ENCODE measurements at places on chromosomes 2 and 18.
A peak's percentile ranks its signal among the peaks of the same experiment; 100 is the strongest.

DNA sequence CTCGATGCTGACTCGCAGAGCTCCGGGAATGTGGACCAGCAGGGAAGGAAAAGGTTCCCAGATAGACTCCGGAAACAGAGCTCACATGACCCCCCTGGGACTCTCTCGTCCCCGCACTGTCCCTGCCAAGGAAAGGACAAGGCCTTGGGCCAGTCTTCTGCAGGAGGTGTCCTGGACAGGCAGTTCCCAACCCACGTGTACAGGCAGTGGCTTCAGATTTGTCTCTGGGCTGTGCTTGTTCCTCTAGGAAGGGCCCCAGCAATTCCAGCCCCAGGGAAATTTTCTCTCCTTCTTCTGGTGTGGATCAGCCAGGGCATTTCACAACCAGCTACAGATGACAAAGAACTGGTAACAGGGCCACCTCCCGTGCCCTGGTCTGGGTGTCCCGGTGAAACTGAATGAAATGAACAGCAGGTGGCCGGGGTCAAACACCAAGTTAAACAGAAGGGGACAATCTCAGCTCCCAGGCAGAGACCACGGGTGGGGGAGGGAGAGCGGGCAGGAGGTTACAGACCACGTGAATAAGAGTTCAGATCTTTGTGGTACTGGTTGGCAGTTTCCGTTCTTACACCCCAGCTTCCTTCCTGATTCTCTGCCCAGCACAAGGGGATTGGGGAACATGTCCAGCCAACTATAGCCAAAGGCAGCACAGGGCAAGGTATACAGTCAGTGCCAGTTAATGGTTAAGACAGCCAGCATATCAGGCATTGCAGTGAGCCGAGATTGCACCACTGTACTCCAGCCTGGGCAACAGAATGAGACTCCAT lies 52.2 kb upstream of the CAB39 start:
- peak; percentile 70 for DNase-seq

DNA sequence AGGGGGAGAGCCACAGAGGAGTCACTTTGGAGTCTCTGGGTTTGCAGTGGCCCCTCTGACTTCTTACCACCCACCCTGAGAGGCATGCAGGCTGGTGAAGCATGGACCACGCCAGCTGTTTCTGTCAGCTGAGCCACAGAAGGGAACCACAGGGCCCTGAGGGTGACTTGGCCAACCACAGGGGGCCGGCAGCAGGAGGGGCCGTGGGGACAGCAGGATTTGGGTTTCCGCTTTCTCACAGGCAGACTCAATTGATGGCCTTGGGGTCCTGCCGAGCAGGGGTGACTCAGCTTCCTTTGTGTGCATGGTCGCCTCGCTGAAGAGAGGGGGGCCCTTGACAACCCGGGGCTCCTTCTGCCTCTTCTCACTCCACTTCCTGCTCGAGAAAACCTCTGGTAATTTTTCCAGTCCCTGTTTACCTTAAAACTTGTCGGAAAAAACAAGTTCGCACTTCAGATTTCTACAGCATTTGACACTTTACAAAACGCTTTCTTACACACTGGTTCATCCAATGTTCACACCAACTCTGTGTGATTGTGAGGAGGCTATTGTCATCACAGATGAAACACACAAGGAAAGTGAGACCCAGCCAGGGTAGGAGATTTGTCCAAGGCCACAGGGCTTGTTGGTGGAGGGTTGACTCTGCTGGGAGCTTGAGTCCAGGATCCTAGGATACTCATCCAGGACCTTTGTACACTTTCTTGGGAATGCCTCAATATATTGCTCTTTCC lies 311.2 kb downstream of the LPIN1 start:
- peak; percentile 23 for DNase-seq

- DNase-seq = no peak
These were observed 89.1 kb downstream of the MAP2 start for GRCh38 chr2:209512971-209513370.

- DNase-seq = peak; percentile 69
These were observed 533 bp downstream of the CXCR4 start for GRCh38 chr2:136117391-136117841.

DNA sequence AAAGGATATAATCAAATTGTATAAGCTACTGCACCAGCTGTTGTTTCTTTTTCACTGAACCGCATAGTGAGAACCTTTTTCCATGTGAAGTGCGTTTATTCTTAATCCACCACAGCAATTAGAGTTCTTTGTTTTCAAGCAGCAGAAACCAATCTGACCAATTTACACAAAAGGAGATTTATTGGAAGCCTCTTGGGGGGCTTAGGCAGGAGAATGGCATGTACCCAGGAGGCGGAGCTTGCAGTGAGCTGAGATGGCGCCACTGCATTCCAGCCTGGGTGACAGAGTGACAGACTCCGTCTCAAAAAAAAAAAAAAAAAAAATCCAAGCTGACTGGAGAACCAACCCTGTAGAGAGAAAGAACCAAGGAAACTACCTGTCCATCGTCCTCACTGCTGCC lies 10.0 kb downstream of the ADNP2 start:
- DNase-seq = no peak

DNA sequence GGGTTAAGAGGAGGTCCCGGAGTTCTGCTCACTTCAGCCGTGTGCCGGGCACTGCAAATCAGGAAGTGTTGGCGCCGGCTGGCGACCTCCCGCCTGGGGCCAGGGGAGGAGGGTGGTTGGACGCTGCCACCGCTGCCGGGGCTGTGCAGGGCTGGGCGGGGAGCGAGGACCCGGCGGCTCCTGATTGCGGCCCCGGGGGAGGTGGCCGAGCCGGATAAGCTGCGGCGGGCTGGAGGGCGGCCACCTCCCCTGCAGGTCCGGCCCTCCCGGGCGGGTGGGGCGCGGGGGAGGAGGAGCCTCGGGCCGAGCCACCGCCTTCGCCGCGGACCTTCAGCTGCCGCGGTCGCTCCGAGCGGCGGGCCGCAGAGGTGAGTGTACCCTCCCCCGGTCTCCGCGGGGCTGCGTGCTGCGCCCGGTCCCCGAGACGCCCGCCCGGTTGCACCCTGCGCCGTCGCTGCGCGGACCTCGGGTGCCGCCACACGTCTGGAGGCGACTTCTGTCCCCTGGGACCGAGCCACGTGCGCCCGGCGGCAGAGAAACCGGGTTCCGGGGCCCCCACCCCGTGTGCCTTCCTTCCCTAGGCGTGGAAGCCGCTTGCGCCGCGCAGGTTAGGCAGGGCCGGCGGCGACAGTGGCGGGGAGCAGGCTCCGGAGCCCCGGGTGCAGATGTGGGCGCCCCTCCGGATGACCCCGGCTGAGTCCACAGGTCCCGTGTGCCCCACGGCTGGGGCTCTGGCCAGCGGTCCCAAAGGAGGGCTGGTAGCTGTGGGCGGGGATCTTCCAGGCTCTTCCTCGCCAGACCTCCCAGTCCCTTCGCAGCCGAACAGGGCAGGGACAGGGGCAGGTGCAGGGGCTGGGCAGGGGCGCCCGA lies at the start of gene STEAP3:
Gene STEAP3, plus strand, starts transcription at position 314 of the 870 bp plus-strand sequence. CDS start 7,179 bp downstream, outside the sequence.
- DNase-seq = peak; percentile 74

GRCh38 chr2:30367232-30368070 lies 79.6 kb upstream of the LCLAT1 start:
- DNase-seq = no peak

DNA sequence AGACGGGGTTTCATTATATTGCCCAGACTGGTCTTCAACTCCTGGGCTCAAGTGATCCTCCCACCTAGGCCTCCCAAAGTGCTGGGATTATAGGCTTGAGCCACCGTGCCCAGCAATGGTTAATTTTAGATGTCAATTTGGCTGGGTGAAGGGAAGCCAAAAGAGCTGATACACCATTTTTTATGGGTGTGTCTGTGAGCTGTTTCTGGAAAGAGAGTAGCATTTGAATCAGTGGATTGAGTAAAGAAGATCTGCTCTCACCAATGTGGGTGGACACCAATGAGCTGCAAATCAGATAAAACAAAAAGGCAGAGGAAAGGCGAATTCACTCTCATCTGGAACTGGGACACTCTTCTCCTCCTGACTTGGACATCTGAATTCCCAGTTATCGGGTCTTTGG lies 16.1 kb upstream of the TAF4B start:
- no peak for DNase-seq

DNA sequence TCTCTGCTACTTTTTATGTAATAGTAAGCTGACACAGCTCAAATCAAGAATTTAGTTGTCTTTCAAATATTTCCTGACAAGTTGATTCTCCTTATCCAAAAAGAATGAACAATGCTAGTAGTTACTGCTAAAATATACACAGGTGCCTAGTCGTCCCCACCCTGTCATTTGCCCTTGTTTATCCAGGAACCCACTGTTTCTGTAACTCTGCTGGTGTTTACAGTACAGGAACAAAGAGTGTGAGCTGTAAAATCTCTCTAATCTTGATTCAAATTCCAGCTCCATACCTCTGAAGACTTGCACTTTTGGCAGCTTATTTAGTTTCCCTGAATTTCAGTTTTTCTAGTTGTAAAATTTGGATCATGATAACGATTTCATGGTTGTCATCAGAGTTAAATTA lies 21.1 kb upstream of the SCYGR2 start:
- DNase-seq = no peak

- DNase-seq = no peak
These were observed 33.9 kb downstream of the ARHGAP25 start for GRCh38 chr2:68768461-68768860.

DNA sequence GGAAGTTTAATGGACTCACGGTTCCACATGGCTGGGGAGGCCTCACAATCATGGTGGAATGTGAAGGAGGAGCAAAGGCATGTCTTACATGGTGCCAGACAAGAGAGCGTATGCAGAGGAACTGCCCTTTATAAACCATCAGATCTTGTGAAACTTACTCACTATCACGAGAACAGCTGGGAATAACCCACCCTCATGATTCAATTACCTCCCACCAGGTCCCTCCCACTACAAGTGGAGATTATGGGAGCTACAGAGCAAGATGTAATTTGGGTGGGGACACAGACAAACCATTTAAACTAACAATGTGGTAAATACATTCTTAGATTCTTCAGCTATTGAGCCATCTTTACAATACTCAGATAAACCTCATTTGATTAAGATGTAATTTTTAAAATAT lies 176.1 kb downstream of the SH3BP4 start:
- no peak for DNase-seq

- DNase-seq = no peak
These were observed 50.5 kb upstream of the TSPYL6 start for GRCh38 chr2:54306556-54306955.

- no peak for DNase-seq
These were observed 1.1 kb downstream of the PDIA6 start for GRCh38 chr2:10811517-10811916.

DNA sequence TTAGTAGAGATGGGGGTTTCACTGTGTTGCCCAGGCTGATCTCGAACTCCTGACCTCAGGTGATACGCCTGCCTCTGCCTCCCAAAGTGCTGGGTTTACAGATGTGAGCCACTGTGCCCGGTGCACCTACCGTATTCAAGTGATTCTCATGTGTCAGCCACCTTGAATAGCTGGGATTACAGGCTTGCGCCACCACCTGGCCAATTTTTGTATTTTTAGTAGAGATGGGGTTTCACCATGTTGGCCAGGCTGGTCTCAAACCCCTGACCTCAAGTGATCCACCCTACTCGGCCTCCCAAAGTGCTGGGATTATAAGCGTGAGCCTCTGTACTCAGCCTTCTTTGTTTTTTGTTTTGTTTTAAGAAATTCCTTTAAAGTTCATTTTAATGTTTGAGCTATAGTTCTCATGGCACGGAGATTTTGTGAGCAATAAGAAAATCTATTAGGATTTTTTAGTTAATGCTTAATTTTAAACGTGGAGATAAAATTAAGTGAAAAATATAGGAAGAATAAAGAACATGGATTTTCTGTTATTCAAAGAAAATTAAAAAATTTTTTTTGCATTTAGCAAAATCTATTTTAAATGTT lies 242.6 kb downstream of the PHLPP1 start:
- no peak for DNase-seq

DNA sequence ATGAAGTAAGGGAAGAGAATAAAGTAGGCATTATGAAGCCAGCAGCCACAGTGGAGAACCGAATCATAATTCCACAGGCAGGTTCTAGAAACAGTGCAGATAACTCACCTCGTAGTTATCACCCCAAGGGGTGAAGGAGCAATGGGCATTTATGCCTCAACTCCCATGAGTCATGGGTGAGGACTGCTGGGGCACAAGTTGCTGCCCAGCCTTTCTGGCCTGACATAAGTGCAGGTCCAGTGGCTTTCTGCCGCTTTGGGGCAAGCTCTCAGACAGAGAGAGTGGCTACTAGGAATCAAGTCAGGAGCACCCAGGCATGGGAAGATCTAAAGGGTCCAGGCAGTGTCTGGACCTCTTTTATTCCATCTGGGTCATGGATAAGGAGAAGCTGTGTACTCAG lies 149.8 kb downstream of the SUCLG1 start:
- DNase-seq = no peak

GRCh38 chr18:31274931-31275330 lies 43.0 kb upstream of the DSG1 start:
- peak; percentile 26 for DNase-seq

- peak; percentile 94 for DNase-seq
These were observed 23.4 kb upstream of the CHRNA1 start for GRCh38 chr2:174787487-174788205.

- DNase-seq = no peak
These were observed 126.3 kb downstream of the LTBP1 start for GRCh38 chr2:33073018-33073417.

DNA sequence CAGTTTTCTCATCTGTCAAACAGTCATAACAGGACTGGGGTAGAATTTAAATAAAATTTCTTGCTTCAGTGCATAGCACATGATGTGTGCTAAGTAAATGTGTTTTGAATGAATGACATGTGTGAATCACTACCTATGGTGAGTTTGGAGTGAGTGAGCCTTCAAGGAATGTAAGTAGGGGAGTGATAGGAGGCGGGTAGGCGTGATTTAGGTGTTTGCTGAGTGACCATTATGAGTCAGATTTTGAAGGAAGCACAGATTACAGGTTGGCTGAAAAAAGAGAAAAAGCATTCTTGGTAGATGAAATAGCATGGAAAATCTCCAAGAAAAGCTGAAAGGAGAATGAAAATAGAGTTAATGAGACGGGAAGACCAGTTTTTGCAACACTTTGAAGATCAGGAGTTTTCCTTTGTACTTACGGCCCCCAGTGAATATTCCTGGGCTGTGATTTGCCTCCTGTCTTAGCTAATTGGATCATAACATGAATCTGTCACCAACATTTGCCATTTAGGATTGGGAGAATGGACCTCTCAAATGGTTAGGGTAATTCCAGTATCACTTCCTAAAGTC lies 136.9 kb upstream of the GATA6 start:
- no peak for DNase-seq

GRCh38 chr2:128169933-128170709 lies 79.1 kb downstream of the UGGT1 start:
- DNase-seq = no peak

- DNase-seq = no peak
These were observed 50.6 kb downstream of the CHRNA1 start for GRCh38 chr2:174713686-174714085.

- no peak for DNase-seq
These were observed 834 bp downstream of the PDCL3 start for GRCh38 chr2:100563407-100564247.

Measured in muscle of leg (tissue), 16 donors.